NK-92 treated with Interleukin-12 subunit alpha and Interleukin-12 subunit beta, amount 100 ng/mL, for 24 hours (cell line): ENCODE measurements at places on chromosomes 11 and 22.

- no peak for DNase-seq
Measured at GRCh38 chr22:33186816-33187215, 128.6 kb upstream of the SYN3 start.

GRCh38 chr22:23722160-23722559, 28.8 kb downstream of the ZNF70 start:
- no peak for DNase-seq

- no peak for DNase-seq
Measured at GRCh38 chr11:71451596-71452198, 1.3 kb upstream of the NADSYN1 start.

- no peak for DNase-seq
Measured at GRCh38 chr11:30451167-30451566, 128.3 kb downstream of the ARL14EP start.

DNA sequence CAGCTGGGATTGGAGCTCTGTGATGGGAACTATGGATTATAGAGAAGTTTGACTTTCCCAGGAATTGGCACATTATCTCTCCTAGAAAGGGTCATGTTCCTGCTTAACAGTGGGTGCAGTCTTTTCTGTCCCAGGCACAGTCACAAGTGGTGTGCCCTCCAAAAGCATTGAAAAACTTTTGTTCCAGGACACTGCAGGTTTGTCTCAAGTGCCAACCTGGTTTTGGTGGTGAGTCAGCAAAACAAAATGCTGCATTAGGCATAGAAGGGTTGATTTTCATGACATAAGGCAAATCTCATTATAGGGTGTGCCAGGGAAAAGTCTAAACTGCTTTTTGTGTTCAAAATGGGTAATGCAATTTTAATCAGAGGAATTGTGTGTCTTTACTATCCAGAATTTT, 4.9 kb downstream of the HTATIP2 start:
- DNase-seq = no peak

DNA sequence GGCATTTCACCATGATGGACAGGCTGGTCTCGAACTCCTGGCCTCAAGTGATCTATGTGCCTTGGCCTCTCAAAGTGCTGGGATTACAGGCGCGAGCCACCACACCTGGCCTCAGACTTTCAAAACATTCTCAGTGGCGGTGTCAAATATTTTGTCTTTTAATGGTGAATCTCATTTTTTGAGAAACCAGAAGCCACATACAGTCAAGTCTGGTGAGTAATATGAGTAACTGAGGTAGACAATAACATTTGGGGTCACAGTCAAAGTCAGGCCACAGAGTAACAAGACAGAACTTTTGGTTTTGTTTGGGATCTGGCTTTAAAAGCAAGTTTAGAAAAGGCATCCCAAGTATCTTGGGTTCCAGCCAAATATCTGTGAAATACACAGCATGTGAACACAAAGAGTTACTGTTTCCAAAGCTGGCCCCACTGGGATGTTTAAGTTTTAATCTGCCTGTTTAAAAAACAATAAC, 5.6 kb upstream of the TMA7B start:
- DNase-seq = no peak
